ENCODE measurements at places on chromosomes 16 and 17.

- peak; percentile 16 for DNase-seq
Measured at GRCh38 chr17:64499805-64500486, 3.1 kb upstream of the POLG2 start.

- no peak for DNase-seq
Measured at GRCh38 chr17:78133179-78133951, 2.8 kb downstream of the TMC8 start.

GRCh38 chr17:18382441-18383078 is 5.0 kb downstream of the EVPLL start:
- no peak for DNase-seq

- DNase-seq, result no peak
Measured at GRCh38 chr16:78392585-78393195, 293.2 kb downstream of the WWOX start.

DNA sequence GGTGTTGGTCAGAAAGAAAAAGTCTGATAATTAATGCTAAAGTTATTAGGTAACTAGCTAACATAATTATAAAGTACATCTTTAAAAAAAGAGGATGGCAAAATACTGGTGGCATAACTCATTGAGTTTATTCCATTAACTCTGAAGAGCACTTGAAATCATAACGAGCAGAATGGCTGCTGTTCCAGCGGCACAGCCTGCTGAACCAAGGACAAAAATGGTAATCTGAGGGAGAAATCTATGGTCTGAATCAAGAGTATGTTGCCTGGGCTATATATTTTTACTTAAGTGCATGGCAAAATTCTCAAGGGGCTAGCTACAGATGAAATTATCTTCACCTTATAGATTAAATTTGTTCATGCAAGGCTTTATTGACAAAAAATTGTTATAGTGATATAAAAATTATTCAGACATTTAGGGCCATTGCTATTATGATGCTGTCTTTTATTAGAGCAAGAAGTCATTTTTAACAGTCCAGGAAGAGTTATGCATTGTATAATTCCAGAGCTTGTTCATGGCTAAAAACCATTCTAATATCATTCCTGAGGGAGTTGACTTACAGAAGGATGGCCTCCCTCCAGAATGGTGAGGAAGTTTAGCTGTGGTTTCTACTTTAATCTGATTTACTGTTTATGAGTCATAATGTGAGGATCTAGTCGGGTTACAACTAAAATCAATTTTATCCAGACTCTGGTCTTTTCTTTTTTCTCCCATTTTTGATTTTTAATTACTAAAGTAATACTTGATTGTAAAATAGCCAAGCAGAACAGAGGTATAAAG is 41.4 kb upstream of the ANKFN1 start:
- DNase-seq, result peak; percentile 75

DNA sequence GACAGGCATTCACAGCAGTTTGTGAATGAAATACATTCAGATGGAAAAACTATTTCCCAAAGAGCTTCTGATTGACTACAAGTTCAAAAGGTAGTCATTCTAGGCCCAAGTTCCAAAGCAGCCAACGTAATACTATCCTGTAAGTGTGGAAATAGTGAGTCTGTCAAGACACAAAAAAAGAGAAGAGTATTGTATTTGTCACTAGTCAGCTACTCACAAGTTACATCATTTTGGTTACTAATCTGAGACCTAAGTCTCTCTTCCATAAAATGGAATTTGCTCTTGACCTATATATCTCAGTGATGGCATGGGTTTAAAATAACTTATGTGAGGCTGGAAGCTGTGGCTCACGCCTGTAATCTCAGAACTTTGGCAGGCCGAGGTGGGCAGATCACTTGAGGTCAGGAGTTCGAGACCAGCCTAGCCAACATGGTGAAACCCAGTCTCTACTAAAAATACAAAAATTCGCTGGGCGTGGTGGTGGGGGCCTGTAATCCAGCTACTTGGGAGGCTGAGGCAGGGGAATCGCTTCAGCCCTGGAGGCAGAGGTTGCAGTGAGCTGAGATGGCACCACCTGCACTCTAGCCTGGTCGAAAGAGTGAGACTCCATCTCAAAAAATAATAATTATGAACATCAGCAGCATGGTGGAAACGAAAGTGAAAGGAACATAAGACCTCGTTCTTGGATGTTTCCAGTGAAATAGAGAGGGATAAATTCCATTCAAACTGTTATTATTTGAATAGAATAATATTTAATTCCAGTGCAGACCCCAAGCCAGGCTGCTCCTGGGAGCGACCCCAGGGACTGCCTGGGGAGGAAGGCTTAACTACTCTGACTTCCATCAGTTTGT is 2.9 kb downstream of the CMC2 start:
- DNase-seq, result peak; percentile 49

- no peak for DNase-seq
Measured at GRCh38 chr16:65675161-65675560, 553.3 kb upstream of the CDH11 start.

DNA sequence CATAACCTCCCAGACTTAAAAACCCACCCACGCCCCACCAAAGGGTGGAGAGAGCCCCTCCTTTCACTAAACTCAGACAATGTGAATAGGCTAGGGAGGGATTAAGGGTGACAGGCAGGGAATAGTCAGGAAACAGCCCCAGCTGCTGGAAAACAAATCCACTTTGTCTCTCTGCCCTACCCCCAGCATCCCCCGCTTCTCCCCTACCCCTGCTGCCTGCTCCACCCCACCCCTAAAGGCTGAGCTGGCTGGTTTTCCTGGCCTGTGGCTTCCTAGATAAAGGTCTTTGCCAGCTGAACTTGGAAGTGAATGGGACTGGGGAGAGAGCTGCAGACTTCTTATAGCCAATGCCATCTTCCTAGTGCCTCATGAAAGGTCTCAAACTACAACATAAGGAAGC is 15.0 kb downstream of the CAVIN1 start:
- DNase-seq, result no peak

- no peak for DNase-seq
Measured at GRCh38 chr17:42474276-42474675, 15.6 kb downstream of the ATP6V0A1 start.

GRCh38 chr16:4522051-4522581 is 16.5 kb downstream of the CDIP1 start:
- no peak for DNase-seq

- DNase-seq, result no peak
Measured at GRCh38 chr16:27275394-27275793, 6.8 kb upstream of the NSMCE1 start.

GRCh38 chr17:68204736-68205135 is 43.1 kb upstream of the AMZ2 start:
- DNase-seq, result no peak

DNA sequence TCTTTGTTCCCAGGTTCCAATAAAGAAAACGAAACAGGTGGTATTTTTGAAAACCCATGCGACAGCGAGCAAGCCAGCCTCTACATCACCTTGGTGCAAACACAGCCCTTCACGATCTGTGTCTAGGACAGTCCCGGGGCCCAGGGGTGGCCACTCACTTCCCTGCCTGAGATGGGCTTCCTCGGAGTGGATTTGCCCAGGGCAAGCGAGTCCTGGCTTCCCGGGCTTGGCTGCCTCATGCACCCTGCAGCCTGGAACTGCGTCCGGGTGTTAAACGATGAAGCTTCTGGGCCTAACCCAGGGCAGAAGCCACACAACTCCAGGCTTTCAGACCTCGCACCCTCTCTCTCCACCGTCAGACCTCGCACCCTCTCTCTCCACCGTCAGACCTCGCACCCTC is 66.0 kb downstream of the RPH3AL start:
- no peak for DNase-seq

DNA sequence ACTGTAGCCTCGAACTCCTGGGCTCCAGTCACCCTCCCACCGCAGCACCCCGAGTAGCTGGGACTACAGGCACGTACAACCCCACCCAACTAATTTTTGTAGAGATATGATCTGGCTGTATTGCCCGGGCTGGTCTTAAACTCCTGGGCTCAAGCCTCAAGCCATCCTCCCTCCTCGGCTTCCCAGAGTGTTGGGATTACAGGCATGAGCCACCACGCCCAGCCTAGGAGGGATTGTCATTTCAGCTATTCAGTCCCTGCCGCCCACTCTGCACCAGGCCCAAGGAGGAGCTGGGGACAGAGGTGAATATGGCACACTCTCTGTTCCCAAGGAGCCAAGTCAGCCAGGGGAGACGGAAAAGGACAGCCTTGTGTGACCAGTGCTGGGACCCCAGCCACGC is 256.2 kb downstream of the PARN start:
- DNase-seq, result no peak

- no peak for DNase-seq
Measured at GRCh38 chr17:81696218-81696941, 6.8 kb upstream of the MRPL12 start.

DNA sequence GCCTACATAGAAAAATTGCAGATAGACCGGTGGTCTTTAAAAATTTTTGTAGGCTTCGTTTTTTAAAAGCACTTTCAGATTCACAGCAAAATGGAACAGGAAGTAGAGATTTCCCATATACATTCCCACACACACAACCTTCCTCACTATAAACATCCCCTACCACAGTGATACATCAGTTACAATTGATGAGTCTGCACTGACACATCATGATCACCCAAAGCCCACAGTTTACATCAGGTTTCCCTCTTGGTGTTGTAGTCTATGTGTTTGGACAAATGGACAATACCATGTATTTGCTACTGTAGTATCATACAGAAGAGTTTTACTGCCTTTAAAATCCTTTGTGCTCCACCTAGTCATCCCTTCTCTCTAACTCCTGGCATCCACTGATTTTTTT is 113.9 kb upstream of the ADAMTS18 start:
- peak; percentile 11 for DNase-seq

- no peak for DNase-seq
Measured at GRCh38 chr17:74523308-74523707, 8.0 kb downstream of the CD300LB start.

DNA sequence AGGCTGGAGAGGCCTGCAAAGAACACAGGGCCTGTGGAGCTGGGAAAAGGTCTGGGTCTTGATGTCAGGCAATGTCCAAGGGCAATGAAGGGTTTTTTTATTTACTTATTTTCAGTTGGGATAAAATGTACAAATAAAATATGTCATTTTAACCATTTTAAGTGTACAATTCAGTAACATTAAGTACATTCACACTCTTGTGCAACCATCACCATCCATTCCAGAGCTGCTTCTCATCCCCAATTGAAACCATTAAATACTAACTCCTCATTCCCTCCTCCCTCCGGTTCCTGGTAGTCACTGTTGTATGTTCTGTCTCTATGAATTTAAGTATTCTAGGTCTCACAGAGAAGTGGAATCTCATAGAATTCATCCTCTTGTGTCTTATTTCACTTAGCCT is 444.7 kb downstream of the HS3ST3B1 start:
- DNase-seq, result peak; percentile 50

GRCh38 chr16:87150262-87150661 is 166.9 kb downstream of the C16orf95 start:
- DNase-seq, result no peak

All from HCEC 1CT (cell line).